Midbrain (tissue), 1 donor: ENCODE measurements at places on chromosomes 3 and 15.

DNA sequence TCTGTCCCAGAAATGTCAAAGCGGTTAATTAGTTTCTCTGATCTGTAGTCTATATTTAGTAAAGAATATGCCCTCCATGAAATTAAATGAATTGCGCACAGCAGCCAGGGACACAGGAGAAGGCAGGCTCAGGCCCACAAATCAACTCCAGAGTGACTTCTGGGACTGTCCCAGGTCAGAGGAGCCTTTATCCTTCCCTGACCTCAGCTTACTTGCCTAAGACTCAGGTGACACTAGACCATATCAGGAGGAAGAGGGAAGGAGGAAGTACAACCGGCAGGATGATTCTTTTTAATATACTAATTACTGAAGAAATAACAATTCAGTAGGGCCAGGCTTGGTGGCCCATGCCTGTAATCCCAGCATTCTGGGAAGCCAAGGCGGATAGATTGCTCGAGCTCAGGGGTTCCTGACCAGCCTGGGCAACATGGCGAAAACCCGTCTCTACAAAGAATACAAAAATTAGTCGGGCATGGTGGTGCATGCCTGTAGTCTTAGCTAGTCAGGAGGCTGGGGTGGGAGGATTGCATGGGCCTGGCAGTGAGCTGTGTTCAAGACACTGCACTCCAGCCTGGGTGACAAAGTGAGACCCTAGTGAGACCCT, 1.8 kb upstream of the GPR15 start:
- no peak for DNase-seq

- no peak for DNase-seq
These were observed 356.5 kb downstream of the ZIC4 start for GRCh38 chr3:147049821-147050220.

GRCh38 chr3:179450901-179451264, 387 bp downstream of the GNB4 start:
- DNase-seq: peak; percentile 29

- no peak for DNase-seq
These were observed 164.7 kb upstream of the NR2F2 start for GRCh38 chr15:96165775-96166174.

DNA sequence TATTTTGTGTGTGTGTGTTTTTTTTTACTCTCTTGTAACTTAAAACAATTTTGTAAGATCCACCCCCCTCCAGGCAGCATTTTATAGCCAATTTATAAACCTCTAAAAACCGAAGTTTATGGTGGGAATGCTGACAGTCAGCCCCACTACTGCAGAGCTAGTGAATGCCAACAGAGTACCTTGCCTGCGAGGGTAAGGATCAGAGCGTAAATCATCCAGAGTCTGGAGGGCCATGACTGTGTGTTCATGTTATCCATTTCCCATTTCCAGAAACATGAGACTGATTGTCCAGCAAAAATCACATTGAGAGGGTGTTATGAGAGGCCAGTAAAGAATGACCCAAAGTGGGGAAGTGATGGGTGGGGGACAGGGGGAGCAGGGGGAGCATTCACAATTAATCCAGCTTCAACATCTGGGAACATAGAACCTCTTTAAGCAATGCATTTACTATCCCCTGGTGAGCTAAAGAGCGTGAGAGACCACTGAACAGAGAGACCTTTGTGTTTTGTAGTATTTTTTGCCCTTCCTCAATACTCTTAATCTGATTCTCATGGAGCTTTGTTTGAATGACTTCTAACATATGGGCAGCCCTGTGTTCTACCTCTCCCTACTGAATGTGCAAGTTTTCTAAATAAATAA, 464.5 kb downstream of the RBMS3 start:
- no peak for DNase-seq

- DNase-seq: no peak
These were observed 70.6 kb downstream of the RSL24D1 start for GRCh38 chr15:55126111-55126510.

DNA sequence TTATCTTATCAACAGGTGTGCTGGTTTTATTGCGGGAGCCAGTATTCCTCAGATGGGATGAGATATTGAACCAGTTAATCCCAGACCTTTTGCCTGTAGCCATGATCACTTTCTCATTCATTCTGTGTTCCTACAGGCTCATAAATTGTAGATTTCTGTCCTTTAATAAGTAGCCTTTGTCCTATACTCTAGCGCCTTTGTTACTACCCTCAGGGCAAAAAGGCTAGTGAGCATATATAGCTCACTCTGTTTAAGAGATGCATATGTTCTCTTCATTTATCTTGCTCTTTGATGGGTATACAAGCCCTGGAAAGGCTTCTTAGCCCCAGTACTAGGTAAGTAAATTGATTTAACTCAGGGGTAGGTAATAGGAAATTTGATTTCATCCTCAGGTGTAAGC, 95.1 kb downstream of the OXSM start:
- no peak for DNase-seq

- peak; percentile 86 for DNase-seq
These were observed 14.7 kb upstream of the TRIM59 start for GRCh38 chr3:160464321-160464720.
